ENCODE measurements at places on chromosomes 5 and 9. TPM values are rescaled to one million over a fixed set of nuclear protein-coding genes. Genes with fewer than 3 reads are reported as not detected.

The GBGT1 gene
- total RNA-seq, result 5.4 TPM

The FGFR4 gene
- 33.7 TPM for total RNA-seq

The BARX1 gene
- total RNA-seq, result 0.26 TPM

The ZBED3 gene
- 4.2 TPM for total RNA-seq

The CATSPER3 gene
- total RNA-seq, result 0.52 TPM

The ADAMTS13 gene
- total RNA-seq, result 5.6 TPM

The NIPAL4 gene
- total RNA-seq, result not detected

The LURAP1L gene
- total RNA-seq, result 12.2 TPM

The PRDM9 gene
- total RNA-seq, result not detected

The RNF180 gene
- 9.2 TPM for total RNA-seq

- peak; percentile 43 for DNase-seq
Measured at GRCh38 chr5:116766470-116766947, 191.9 kb upstream of the SEMA6A start.

DNA sequence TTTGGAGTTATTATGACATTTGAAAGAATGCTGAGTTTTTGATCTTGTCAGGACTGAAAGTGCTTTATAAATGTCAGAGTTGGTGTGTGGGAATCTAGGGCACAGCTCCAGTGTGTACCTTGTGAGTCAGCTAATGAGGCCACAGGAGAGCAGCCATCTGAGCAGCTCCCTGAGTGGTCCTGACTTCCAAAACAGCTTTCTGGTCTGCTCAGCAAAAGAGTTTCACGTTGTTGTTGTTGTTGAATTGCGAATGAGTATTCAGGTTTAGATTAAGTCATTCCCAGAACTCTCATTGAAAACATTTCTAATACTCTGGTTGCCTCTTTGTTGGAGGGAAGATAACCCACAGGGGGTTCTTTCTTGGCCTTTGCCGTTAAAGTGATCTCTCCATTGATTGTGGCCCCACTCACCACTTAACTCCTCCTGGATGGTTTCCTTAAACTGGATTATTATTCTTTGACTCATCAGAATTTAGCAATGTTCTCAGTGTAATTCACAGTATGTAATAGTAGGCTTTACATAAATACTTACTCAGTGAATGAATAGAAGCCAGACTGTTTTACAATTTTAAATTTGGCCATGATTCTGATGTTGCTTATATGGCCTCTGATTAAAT lies 125.1 kb upstream of the SGCD start:
- no peak for DNase-seq

DNA sequence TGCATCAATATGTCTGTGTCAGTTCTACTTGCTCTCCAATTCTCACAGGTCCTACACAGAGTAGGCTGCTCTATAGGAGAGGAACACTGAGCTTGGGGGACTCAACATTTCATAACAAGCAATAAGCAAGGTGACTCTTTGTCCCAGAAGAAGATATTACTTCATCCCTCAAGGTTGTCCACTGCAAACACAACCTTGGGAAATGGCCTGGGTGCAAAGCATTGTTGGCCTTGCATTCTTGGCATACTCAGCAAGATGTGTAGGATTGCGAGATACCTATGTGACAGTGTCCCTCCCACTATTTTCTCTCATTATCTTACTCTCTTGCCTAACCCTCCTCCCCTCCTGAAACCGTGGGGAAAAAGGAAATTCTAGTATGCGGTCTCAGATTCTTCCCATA lies 169.8 kb upstream of the FREM1 start:
- DNase-seq, result no peak

GRCh38 chr5:160793530-160793899 lies 58.5 kb downstream of the ATP10B start:
- DNase-seq, result no peak

DNA sequence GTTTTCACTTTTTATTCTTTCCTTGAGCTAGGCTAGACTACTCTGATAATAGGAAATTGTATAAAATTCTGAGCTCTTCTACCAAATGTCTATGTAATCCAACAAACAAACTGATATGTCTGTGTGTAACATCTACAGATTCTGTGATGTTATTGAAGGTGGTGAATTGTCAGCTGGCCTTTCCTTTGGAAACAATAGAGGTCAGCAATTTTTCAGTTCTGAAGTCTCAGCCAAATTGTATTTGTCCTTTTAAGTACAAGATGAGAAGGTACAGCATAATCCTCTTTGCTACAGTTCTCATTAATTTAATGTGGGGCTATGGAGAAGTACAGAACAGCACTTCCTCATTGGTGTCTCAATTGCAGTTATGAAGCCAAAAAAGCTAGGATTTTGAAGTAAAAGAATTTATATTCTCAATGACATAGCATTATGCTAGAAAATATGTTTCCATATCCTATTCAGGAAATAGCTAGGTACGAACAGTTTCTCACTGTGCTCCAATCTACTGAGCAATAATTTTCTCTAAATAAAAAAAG lies 198.0 kb downstream of the HINT1 start:
- no peak for DNase-seq

- no peak for DNase-seq
Measured at GRCh38 chr5:167908606-167909005, 382.8 kb upstream of the WWC1 start.

DNA sequence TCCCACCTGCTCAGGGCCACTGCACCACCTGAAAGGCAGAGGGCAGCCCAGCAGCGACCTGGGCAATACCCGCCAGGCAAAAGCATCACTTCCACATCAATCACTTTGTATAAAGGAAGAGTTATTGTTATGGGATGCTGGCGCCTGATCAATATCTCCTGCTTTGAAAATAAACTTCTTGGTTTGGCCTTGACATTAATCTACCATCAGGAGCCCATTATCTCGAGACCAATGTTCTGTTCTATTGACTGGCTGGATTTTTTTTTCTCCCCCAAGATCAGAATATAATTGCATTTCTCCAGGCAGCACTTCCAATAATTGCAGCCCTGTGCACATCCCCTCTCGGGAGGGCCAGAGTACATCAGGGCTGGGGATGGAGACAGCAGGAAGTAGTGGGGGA lies 44.4 kb upstream of the SAP30L start:
- DNase-seq, result no peak

GRCh38 chr9:98726735-98727134 lies 18.0 kb upstream of the GABBR2 start:
- DNase-seq, result no peak

DNA sequence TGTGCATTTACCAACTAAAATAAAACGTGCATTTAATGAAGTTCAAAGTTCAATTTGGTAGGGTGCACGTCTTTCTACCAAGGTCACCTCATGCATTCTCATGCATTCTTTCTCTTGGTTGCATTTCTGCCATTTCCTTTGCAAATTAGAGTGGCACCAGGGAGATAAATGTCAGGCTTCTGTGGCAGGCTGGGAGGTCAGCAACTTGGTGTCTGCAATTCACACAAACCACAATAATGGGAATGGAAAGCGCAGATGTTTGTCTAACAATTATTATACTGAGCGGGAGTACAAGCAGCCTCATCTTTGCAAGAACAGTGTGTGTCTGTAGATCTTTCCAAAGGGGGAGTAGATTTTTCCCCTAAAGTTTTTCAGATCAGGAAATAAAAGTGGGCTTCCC lies 411.7 kb downstream of the DMRT2 start:
- DNase-seq, result no peak

GRCh38 chr9:975740-976257 lies 656 bp upstream of the DMRT3 start:
- DNase-seq, result no peak

DNA sequence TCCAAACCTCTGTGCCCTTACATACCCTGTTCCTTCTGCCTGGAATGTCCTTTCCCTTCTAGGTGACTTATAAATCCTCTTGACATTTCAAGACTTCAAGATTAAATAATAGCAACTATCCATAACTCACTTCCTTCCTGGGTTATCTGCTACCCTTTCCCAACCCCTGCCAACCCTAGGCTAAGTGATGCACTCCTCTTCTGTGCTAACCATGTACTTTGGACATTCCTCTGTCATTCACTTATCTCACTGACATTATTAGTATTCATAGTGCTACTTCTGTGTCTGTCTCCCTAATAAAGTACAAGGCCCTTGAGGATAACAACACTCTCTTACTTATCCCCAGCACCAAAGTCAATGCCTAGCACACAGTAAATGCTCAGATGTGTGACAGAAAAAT lies 307.1 kb downstream of the ENC1 start:
- DNase-seq, result no peak

GRCh38 chr5:172183881-172184280 lies 4.1 kb downstream of the STK10 start:
- no peak for DNase-seq

- DNase-seq, result no peak
Measured at GRCh38 chr5:33309068-33309467, 131.7 kb upstream of the TARS1 start.

- no peak for DNase-seq
Measured at GRCh38 chr9:16445141-16445920, 425.1 kb downstream of the BNC2 start.

DNA sequence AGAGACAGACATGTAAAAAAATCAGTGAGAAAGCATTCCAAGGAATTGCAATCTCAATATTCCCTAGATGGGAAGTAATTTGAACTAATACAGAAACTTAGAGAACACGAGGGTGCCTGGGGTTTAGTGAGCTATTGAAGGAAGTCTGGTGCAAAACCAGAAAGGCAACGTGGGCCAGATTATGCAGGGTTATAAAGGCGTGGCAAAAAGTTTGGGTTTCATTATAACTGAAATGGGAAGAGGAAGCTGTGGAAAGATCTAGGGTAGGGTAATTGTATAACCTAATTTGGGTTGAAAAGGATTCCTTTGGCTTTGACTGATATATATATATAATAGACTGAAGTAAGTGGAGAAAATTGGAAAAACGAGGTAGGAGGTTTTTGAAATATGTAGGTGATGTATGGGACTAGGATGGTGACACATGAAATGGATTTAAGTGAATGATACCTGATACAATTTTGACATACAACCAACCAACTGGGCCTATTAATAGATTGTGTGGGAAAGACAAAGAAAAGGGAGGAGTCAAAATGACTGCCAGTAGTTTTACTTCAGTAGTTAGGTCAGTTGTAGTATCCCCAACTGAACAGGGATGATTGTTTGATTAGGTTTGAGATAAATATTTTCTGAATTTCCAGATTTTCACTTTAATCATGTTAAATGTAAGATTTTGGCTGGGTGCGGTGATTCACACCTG lies 65.3 kb downstream of the FAM174A start:
- no peak for DNase-seq

DNA sequence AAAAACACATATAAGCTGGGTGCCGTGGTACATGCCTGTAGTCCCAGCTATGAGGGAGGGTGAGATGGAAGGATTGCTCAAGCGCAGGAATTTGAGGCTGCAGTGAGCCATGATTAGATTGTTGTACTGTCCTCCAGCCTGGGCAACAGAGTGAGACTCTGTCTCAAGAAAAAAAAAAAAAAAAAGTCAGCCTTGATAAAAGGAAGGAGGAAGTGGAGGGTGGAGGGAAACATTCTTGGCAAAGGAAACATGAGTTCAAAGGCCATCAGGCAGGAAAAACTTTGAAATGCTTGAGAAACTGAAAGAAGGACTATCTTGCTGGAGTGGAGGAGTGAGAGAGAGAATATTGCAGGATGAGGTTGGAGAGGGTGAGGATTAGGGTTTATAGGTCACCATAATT lies 18.3 kb upstream of the ANKHD1 start:
- no peak for DNase-seq

DNA sequence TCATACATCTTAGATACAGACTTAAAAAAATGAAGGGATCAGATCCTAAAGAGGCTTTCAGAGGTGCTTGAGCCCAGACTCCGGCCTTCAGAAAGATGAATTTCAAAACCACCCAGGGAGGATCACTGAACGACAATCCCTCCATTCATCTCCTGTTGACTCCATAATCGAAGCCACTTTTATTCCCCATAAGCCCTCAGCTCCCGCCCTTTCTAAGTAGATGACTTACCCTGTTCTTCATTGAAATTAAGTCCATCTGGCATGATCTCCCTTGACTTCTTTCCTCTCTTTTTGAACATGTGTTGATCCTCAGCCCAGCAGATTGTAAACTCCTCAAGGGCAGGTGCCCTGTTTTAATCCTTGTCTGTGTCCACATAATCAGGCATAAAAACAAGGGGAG lies 50.8 kb upstream of the ASTN2 start:
- DNase-seq, result no peak

- DNase-seq, result no peak
Measured at GRCh38 chr9:83965350-83966208, 14.4 kb downstream of the HNRNPK start.

- no peak for DNase-seq
Measured at GRCh38 chr9:114919611-114920010, 10.8 kb downstream of the TNFSF8 start.

DNA sequence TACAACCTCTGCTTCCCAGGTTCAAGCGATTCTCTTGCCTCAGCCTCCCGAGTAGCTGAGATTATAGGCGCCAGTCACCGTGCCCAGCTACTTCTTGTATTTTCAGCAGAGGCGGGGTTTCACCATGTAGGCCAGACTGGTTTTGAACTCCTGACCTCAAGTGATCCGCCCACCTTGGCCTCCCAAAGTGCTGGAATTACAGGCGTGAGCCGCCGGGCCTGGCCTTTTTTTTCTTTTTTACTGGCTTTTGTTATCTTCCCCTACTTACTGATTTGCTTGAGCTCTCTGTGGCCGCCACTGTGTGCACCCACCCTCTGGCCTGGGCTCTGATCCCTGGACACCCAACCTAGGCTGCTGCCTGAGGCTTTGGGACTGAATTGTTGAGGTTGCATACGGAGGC lies 60.3 kb downstream of the ANKRD33B start:
- no peak for DNase-seq

- DNase-seq, result no peak
Measured at GRCh38 chr9:129854588-129855110, 19.4 kb downstream of the USP20 start.

GRCh38 chr5:153658606-153659005 lies 168.1 kb downstream of the GRIA1 start:
- no peak for DNase-seq

DNA sequence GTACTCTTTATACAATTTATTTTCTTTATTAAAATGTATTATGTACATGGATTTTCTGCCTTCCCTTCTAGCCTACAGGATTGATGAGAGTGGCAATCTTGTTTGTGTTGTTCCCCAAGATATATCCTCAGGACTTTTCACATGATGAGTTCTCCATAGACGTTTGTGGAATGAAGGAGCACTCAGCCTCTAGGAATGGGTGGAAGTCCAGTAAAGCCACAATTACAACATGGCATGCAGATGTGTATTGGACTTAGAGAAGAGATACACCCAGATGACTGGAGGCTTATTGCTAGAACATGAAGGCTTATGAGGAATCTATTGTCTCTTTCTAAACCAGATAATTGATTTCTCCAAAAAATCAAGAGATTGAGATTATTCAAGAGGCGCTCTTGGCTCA lies 8.2 kb upstream of the DOCK2 start:
- no peak for DNase-seq

GRCh38 chr5:153542536-153542935 lies 52.1 kb downstream of the GRIA1 start:
- DNase-seq, result no peak

- peak; percentile 64 for DNase-seq
Measured at GRCh38 chr5:139108063-139108824, 89.9 kb downstream of the SIL1 start.

All from body of pancreas (tissue), 4 donors.